ENCODE measurements at places on chromosomes 3 and 15.

- DNase-seq = no peak
Measured at GRCh38 chr3:52174896-52175295, 20.7 kb upstream of the POC1A start.

- no peak for DNase-seq
Measured at GRCh38 chr3:99324636-99325203, 313.7 kb upstream of the COL8A1 start.

GRCh38 chr15:67611370-67612369, 69.2 kb downstream of the MAP2K5 start:
- DNase-seq = no peak

DNA sequence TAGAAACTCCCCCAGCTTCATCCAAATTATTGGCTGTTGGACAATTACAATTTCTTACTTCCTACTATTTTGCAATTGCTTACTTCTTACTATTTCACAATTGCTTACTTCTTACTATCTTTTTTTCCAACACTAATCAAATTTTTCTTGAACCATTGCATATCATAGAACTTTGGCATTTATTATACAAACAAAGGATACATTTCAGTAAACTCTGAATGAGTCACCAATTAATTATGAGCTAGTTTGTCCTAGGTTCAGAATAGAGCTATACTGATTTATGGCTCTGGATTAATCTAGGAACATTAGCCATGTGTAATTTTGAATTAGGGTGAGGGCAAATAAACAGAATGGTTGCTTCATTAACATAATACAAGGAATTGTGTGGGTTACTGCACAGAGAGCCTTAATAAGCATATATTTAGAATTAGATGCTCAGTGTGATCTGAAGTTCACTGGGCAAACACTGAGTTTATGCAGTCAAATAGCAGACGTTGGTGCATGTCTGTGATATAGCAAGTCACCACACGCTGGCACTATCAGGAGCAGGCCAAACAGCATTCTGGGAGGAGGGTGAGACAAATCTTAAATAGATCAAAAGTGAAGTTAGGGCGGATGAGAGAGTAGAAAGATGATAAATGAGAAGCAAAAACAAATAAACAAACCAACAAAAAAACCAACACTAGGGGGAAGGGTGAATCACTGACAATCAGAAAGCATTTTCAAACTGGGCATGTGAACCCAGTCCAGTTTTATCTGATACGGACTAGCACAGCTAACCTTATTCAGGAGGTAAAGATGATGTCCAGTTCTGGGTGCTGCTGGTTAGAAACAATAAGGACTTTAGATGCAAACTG, 21.5 kb downstream of the GABRR3 start:
- DNase-seq = no peak

GRCh38 chr15:25067725-25068309, 113.0 kb downstream of the SNRPN start:
- DNase-seq = no peak

DNA sequence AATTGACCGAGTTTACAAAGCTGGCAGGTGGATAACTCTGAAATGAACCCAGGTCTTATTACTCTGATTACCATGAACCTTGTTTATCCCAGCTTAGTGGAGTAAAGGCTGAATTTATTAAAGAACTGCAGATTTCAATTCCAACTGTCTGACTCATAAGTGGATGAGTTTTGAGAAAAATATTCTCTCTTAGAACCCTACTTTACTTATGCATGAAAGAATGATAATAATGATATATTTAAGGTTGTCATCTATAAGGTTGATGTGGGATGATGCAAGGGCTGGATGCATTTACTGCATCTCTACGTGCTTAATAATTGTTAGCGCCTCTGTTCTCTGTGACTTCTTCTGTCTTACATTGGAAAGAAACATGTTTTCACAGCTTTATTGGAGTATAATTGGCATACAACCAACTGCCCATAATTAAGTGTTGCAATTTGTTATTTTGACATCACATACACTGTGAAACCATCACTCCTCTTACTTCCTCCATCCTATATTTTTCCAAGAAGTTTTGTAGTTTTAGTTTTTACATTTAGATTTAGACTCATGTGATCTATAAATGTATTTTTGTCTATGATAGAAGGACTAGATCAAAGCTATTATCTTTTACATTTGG, 771.2 kb upstream of the ARRDC4 start:
- DNase-seq = no peak

DNA sequence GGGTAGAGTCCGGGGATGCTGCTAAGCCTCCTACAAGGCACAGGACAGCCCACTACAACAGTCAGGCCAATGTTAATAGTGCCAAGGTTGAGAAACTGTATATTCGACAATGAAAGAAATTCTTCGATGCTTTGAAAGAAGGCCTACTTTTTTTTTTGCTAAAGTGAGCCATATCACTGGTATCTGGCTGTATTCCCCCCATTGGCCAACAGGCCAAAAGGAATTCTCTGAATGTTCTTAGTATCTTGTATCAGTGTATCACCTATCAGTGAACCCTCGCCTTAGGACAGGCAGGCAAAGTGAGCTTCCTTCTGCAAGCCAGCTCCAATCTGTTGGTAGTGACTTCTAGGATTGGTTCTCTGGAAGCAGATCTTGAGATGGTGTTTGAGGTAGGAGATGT, 74.2 kb downstream of the SNTN start:
- DNase-seq = no peak

DNA sequence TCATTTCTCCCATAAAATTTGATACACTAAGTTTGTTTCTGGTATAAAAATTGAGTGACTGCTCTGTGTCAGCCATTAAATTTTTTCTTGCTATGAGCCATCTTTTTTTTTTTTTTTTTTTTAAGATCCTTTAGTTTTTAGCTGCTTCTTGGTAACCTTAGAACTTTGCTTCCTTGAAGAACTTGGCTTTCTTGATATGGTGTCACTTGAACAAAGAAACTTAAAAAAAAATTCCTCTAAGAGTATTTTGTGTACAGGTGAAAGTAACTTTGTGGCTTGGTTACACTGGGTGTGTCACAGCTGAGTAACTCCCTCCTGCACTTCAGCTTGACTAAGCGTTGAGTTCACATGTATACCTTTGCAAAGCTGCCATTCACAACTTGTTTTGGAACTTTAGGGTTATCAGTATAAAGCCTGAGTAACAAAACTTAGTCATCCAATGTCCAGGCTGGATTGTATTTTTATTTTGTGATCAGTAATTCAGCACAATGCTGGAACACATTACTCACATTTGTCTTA, 6.5 kb downstream of the CHD2 start:
- no peak for DNase-seq

- DNase-seq = no peak
Measured at GRCh38 chr3:52197499-52197841, 490 bp upstream of the ALAS1 start.

DNA sequence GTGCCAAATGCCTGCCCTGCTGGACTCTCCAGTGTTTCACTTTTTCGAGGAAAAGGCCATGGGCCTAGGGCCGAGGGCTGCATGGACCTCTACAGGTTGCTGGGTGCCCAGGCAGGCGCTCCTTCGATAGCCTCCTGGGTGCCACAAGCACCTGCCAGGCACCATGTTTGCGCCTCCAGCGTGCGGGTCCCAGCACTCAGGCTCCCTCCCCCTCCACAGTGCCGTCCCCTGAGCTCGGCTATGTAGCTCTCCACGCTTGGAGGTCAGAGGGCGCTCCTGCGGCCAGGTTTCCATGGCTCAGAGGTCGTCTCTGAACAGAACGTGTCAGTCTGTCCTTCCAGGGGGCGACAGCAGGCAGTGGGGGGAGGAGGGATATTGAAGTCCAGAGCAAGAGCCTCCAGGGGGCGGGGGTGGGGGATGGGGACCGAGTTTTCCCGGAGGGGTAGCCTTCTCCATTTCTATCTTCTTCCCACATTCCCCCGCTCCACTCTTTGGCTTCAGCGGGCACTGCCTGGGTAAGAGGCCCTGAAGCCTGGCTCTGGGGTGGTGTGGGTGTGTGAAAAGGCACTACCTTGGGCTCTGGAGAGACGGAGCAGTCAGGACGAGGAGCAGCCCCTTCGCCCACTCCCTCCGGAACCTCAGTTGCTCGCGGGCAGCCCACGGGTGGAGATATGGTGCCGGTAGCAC, 3.6 kb downstream of the ONECUT1 start:
- no peak for DNase-seq

DNA sequence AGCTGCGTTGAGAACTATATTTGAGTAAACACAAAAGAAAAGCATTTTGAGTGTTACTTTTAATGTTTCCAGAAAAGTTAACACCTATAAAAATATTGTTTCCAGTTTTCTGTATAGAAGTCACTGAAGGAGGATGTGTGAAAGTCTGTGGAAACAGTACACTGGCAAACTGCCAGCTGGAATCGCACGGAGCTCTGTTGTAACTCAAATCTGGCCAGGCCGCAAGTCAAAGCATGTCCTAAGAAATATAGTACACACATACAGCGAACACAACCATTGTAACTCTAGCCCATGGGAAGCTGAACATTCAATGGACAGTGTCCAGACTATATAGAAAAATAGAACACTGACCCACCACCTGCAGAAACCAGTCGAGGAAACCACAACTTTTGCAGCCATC, 657.2 kb downstream of the FHIT start:
- DNase-seq = no peak
